ENCODE measurements at places on chromosomes 2 and 18.

DNA sequence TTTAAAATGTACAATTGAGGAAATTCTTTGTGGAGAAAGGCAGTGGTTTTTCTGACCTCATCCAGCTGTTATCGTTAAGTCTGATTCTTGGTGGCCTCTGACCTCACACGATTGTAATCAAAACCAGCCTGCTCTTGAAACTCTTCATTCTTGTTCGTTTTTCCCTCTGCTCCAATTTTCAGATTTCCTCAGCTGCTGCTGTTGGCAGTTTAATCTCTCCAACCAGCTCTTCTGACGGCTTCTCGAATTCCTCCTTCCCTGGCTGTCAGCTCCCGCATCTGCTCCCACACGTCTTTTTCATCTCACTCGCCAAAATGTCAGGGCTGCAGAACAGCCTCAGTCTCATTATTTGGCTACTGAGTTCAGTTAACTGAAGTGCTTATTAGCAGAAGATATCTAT is 136.1 kb downstream of the DCDC2C start:
- DNase-seq: no peak

- no peak for DNase-seq
Observed at GRCh38 chr2:85769236-85769982, 15.6 kb downstream of the ATOH8 start.

DNA sequence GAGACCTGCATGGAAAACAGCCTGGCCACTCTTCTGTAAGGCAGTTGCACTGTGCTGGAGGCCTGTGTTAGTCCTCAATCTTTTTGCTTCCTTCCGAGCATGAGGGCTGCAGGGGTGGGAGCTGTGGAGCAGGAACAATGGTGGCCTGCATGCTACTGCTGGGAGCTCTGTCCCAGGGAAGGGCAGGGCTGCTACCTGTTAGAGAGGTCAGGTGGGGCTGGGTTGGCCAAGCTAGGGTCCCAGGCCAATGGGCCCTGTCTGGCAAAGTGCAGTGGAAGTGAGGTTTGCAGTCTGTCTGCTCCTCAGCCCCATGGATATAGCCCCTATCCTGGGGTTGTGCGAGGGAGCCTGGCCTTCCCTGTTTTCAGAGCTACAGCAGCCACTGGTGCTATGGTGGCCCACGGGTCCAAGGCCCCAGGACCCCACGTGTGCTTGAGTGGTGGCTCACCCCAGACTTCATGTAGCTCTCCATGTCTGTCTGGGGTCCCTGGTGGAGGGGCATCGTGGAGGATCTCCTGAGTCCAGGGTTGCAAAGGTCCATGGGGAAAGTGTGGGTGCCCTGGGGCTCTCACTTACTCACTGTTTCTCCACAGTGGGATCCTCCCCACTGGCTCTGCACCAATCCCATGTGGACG is 1212.6 kb upstream of the NXPH2 start:
- no peak for DNase-seq

GRCh38 chr18:23107718-23108117 is 27.6 kb upstream of the CABLES1 start:
- DNase-seq: no peak

GRCh38 chr2:159549234-159549633 is 67.1 kb downstream of the BAZ2B start:
- no peak for DNase-seq

GRCh38 chr2:23418461-23418911 is 33.5 kb downstream of the KLHL29 start:
- no peak for DNase-seq

- no peak for DNase-seq
Observed at GRCh38 chr18:841647-842370, 29.8 kb upstream of the YES1 start.

DNA sequence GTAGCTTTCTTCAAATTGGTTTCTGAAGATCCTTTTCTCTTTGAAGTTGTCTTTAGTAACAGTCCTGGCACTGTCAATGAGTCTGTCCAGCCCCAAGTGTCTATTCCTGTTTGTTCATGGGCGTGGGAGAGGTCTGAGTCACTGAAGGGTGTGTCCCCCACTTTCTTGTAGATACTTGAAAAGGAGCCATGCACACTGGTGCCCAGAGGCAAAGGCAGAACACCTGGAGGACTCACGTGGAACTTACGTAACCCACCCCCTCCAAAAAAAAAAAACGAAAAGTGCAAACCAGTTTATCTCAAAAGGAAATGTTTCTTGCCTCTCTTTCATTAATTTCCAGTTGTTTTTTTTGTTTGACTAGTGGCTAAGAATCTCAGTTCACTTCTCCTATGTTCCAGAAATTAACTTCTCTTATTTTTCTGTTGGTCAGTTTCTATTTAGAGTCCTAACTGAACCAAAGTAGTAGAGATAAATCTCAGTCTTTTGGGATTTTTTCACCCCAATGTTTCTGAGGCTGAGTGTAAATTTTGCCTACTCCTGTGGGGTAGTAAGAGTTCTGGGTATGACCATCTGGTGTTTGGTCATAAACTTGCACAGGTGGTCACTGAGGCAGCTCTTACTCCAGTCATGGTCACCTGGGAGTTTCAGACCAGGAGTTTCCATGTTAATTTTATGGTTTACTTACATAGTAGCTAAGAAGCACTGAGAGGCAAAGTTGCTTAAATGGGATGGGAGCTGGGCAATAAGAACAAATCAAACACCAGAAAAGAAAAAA is 54.9 kb downstream of the DSC3 start:
- DNase-seq: no peak

GRCh38 chr2:40404517-40404916 is 47.4 kb downstream of the SLC8A1 start:
- no peak for DNase-seq

GRCh38 chr18:23012249-23012648 is 79.1 kb downstream of the RBBP8 start:
- DNase-seq: no peak

GRCh38 chr18:62766266-62766665 is 50.9 kb downstream of the PHLPP1 start:
- DNase-seq: no peak

GRCh38 chr2:100017633-100018032 is 124.8 kb downstream of the AFF3 start:
- no peak for DNase-seq

DNA sequence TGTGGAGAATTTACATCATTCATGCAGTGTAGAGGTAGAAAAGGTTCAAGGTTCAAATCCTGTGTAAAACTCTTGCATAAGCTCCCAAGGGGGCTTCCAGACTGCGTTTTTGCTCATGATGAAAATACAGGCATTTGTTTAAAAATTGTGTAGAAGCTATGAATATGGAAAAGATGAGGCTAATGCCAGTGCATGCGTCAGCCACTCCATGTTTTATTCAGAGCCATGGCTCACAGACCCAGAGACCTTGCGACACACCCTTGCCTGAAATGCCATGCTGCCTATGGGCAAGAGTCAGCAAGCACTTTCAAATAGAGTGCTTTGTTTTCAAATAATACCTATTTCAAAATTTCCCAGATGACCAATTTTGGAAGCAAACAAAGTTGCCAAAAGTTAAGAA is 262.3 kb downstream of the TRIB2 start:
- no peak for DNase-seq

GRCh38 chr2:118519511-118519910 is 327.9 kb downstream of the EN1 start:
- DNase-seq: no peak

GRCh38 chr18:42078711-42079110 is 123.7 kb downstream of the PIK3C3 start:
- DNase-seq: no peak

DNA sequence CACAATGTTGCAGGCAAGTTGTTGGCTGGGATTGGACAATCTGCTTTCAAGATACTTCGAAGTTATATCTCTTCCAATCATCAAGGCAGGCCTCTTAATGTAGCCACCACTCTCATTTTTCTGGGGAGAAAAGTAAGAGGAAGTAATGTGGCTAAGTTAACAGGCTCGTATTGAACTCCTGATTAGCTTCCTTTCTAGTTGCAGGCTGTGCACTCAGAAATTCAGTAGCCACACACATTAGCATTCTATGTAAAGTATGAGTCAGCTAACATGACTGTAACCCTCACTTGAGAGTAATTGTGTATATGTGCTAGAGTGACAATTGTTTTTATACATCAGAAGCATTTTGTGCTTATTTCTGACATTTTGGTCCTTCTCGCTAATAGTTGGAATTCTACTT is 3.3 kb downstream of the TWSG1 start:
- DNase-seq: no peak

DNA sequence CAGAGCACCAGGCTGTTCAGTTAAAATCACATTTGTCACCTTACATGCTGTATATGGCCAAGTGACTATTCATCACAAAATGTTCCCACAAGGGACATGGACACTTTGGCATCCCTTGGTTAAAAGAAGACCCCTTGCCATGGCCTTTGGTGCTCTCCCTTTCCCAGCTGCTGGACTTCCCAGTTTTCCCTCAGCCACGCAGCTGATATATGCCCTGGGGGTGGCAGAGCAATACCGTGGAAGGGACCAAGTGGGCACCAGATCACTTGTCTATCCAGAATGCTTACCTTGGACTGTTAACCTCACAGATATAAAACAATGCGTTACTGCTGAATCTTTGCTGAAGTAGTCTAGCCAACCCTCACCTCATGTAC is 35.3 kb downstream of the PAIP2B start:
- DNase-seq: no peak

- DNase-seq: no peak
Observed at GRCh38 chr2:71459084-71459431, 5.7 kb downstream of the DYSF start.

DNA sequence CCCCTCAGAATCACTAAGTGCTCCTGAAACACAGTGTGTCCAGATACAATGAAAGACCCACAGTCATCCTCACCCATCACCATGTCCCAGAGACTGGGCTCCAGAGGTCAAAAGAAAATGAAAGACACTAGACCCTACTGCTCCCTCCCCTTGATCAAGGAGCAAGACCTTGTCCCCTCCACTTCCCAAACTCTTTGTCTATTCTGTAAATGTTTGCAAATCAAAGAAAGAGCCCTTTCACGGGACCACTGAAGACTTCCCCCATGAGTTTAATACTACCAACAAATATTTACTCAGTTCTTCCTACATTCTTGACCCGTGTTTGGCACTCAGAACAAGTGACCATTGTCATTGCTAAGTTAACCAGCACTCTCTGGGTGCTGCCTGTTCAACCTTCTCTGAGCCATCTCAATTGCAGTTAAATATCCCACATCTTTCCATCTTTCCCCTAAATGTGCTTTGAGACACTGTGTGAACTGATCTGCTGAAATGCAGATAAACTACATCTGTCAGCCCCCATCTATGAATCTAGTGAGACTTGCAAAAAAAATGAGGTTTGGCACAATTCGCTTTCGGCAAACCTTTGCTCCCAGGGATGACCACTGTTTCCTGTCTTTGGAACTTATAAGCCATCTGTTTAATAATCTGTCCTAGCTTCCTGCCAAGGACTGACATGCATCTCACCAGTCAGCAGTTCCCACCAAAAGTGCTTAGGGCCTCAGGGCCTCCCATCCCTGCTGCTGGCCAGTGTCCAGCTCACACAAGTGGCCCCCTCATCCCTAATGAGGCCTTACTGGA is 170.3 kb downstream of the GFPT1 start:
- DNase-seq: no peak

DNA sequence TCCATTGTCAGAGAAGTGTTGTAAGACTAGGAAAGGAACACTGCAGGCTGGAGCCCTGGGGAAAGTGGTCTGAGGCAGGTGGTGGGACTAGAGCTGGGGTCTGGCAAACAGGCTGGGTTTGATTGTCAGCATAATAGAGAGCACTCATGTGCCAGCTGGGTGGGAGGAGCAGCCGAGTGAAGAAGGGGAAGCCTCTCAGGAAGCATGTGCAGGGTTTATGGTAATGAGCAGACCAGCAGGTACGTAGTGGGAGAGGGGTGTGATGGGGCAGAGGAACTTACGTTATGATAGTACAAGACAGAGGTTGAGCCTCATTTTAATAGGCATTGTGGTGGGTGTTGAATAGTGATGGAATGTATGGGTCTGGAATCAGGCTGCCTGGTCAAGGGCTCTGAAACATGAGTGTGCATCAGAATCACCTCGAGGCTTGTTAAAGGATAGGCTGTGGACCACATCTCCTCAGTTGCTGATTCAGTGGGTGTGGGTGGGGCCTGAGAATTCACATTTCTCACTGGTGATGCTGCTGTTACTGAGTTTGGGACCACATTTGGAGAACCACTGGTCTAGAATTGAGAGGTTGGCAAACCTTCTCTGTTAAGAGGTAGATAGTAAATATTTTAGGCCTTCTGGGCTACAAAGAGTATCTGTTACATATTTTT is 1.7 kb upstream of the MGAT5 start:
- no peak for DNase-seq

DNA sequence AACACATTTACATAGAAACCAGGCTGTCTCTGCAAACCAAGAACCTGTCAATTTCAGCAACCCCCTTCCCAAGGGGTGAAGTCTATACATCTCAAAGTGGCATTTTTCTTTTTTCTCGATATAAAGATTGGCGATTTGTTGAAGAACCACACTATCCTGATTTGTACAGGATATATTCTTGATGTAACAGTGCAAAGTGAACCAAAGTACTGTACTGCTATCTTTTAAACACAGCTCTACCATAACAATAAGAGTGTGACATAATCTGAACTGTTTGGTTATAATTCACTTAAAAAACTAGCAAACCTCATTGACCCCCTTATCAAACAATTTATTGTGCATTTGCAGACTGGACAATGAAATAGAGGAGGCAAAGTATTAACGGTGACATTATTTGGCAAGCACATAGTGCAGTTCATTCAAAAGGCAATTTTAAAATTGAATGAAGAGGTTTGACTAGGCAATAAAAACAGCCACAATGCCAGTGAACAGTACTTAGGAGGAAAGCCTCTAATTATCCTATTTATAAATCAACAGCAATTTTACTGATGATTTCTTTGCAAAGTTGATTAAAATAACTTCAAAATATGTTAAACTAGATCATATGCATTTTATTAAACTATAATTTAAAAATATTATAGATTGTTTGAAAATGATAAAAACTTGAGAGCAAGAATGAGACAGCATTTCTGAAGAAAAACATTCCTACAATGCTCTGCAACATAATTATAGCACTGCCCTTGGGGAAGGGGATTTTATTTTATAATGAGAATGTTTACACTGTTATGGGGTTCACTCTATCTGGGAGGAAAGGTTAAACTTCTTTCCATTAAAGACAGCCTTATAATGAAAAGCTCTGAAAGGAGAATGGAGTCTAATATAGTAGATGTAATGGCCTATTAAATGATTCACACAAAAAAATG is 440.9 kb downstream of the ZEB2 start:
- no peak for DNase-seq

DNA sequence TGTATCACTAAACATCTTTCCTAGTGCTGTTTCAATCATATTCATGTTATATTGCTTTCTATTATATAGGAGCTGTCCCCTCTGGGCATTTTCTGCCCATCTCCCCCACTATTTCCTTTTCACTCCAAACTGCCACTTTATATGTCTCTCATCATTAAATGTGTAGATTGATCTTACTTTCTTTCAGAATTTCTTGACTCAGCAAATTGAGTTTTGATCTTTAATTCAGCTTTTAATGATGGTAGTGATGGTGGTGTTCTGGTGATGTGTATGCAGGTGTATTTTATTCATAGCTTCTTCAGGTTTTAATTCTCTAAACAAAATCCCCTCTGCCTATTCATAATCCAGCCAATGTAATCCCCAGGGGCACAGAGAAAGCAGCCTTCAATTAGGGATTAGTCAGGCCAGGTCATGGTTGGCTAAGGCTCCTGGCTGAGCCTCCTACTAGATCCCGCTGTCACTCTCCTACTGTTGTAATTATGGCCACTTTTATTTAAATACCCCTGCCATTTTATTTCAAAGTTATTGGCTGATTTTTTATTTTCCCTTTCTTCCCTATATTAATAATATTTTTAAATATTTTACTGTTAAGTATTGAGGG is 325.4 kb downstream of the SPAG16 start:
- DNase-seq: no peak

GRCh38 chr18:76446321-76447257 is 48.5 kb downstream of the ZNF516 start:
- no peak for DNase-seq

Data from caudate nucleus (tissue), 63 donors.